ENCODE measurements at places on chromosomes 6 and 20.

DNA sequence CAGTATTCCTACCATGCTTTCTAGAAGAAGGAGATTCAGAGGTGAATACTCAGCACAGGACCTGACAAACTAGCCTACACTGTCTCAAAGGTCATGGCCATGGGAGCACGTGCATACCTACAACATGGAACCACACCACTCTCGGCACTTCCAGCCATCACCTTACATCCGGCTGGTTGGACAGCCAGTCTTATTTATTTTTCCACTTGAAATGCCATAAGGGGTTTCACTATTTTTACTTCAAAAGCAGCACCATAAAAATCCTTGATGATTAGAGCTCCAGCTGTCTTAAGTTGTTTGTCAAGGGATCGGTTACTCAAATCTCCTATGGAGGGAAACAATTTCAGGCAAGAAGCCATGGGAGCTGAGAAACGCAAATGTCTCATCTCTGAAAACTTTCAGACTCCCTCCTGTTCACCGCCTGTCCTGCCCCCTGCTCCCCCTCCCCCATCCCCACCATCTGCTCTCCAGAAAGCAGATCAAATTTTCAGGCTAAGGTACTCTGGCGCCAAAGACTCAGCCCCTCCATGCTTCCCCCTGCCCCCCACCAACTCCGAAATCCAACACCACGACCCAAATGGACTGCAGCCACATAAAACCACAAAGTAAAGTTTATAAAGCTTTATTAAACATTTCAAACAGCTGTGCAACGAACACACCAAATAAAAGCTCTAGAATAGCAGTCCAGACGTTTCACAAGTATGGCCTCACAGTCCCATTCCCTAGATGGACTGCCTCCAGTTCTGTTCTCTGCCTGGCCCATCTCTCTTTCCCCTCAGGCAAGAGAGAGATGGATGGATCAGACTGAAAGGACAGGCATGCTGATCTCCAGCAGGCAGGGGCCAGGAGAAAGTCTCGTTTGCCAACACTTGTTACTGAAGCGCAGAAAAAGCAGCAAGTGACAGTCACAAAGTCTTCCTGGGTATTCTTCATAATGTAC is 4.0 kb upstream of the NNAT start:
- DNase-seq: no peak

GRCh38 chr6:37489697-37490336 is 9.9 kb downstream of the CCDC167 start:
- DNase-seq: no peak

GRCh38 chr6:14742680-14743079 is 503.2 kb upstream of the JARID2 start:
- DNase-seq: no peak

DNA sequence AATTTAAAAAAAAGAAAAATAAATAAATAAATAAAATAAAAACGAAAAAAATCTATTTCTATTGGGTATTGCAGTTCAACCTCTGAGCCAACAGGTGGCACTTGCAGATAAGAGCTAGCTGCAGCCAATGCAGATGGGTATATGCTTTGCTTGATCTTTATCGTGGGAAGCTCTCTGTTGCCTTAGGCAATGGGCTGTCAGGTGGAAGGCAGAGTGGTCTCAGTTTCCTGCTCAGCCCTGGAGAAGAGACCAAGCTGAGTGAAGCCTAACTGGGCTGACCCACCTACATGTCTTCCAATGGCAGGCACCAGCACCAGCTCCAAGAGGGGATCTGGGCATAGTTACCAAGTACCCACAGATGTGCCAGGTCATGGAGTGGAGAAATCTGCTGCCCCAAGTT is 95.0 kb downstream of the AK9 start:
- no peak for DNase-seq

- DNase-seq: no peak
These were observed 13.1 kb upstream of the NT5DC1 start for GRCh38 chr6:116087437-116088027.

DNA sequence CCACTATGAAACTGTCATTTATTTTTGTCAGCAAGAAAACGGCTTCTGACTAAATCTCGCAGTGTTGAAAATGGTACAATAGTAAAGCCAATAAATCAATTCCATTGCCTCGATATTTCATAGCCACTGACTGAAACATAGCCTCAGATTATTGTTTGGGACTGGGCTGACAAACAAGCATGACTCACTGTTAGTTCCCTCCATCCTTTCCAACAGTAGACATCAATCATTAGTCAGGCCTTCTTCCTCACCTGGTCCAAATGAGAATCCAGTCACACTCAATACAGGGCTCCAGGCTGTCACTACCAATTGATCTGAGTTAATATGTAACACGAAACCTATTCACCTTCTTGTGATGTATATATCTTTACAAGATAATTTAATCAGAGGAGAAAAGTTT is 66.1 kb downstream of the ADGRB3 start:
- DNase-seq: no peak

DNA sequence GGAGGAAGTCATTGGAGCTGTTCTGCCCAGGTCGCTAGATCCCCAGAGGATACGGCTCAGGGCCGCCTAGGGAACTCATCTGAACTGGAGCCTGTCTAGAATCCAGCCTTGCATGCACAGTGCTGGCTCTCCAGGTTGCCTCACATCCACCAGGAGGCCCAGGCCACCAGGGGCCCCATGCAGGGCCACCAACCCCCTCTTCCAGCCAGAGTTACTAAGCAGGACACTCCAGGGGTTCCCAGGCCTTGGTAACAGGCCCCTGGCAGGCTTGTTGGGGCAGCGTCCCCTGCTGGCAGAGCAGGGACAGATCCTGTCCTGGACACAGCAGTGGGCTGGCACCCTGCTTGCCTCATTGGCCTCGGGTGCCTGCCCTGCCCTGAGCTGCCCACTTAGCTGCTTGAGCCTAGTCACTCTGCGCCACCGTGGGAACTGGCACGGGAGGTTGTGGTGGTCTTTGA is 35.3 kb downstream of the EFCAB8 start:
- DNase-seq: no peak

GRCh38 chr6:70059039-70059719 is 192.8 kb downstream of the COL19A1 start:
- no peak for DNase-seq

DNA sequence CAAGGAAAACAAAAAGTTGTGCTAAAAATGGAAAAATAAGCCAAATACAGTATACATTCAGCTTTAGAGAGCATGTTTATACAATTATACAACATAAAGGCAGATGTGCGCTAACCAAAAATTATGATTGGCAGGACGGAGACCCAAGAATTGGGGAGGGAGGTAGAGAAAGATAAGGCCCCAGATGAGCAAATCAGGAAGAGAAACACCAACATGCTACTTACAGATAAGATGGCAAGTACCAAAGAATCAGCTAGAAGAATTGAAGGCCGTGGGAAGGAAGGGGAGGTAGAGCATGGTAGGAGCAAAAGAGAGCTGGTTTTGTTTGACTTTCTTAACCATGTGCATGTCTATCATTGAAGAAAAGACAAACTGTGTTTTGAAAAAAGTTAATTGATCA is 45.4 kb downstream of the PRND start:
- no peak for DNase-seq

GRCh38 chr6:17505062-17505476 is 95.0 kb upstream of the FAM8A1 start:
- DNase-seq: no peak

DNA sequence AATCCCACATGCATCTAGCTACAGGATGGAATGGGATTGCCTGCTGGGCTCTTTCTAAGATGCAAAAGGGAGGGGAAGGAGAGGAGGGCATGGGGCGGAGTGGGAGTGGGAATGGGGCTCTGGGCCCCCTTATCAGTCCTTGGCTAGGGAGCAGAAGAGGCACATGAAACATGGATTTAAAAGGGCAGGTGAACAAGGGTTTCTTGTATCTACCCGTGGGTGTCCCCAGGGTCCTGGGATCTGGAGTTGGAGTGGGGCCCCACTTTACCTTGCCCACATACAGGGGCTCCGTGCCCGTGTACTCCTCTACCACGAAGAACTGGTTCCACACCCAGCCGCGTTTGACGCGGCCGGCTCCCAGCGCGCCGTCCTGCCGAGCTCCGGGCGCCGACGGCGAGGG is 57.5 kb downstream of the CDH22 start:
- DNase-seq: no peak

- DNase-seq: no peak
These were observed 67.2 kb downstream of the DTNBP1 start for GRCh38 chr6:15595461-15596173.

DNA sequence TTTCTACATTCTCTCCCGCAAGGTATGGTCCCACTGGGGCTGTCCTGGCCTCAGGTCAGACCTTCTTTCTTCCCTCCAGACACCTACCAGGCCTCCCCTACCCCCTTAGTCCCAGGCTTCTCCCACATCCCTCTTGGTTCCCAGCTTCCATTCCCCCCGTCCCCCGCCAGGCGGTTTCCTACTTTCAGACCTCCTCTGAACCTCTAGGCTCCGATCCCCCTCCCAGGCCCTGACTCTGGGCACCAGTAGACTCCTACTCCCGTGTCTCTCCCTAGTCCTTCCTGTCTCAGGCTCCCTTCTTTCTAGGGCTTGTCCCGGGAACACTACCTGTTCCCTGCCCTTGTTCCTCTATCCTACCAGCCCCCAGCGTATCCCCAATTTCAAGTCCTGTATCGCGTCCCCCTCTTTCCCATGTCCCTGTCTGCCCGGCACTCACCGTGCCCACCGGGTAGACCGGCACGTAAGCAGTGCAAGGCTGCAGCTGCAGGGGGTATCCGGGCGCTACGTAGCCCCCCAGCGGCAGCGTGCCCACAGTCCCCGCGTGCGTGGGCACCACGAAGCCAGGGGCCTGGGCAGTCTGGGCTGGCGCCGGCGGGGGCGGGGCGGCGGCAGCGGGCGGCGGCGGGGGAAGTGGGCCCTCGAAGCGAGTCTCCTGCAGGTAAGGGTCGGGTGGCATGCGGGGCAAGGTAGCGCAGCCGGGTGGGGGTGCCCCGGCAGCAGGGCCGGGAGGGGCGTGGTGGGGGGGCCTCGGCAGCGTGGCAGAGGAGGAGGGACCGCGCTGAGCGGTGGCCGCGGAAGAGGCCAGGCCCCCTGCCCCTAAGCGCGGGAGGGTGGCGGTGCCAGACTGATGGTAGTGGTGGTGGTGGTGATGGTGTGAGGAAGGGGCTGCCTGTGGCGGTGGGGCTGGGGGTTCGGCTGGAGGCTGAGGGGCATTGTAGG is 1.5 kb downstream of the PRRT1 start:
- no peak for DNase-seq

DNA sequence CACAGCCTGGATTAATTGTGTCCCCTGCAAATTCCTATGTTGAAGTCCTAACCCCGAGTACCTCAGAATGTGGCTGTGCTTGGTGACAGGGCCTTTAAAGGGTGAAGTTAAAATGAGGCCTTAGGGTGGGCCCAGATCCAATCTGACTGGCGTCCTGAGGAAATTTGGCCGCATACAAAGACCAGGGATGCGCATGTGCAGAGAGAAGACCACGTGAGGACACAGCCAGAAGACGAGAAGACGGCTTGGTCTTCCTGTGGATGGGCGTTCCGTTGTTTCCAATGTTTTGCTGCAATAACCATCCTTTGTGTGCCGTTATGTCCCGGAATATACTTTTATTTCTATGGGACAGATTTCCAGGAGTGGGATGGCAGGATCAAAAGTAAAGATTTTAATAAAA is 40.9 kb upstream of the SLC22A2 start:
- DNase-seq: no peak

DNA sequence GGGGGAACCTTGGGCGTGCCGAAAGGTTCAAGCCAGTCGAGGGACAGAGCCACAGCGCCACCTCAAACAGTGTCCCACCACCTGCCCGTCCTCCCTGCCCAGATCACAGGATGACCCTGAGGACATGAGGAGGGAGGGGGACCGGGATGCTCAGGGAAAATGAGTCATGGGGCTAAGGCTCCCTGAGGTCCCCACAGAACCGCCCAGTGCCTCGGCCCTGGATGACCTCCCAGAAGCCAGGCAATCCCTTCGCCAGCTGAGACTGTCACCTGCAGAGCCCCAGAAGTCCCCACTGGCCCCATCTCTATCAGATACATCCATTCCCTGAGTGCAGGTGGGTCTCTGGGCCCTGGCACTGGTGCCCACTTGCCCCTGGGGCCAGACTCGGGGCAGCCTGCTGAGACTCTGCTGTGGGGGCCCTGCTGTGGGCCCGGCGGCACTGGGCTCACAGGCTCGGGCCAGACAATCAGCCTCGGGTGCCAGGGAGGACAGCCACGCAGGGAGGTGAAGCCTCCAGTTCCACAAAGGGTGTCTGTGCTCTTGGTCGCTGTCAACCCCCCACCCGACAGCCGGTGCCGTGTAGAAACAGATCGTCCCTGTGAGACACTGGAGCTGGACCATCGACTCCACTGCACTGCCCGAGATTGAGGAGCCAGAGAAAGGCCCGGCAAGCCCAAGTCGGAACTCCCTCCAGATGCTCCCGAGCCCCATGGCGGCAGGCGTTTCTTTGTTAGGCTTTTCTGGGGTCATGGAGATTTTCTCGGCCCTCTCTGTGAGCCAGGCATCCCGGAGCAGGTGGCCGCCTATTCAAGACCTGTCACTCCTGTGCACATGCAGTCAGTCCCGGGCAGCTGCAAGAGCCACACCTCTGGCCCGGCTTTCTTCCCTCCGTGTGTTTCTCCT is 26.1 kb downstream of the PXDC1 start:
- DNase-seq: no peak

- no peak for DNase-seq
These were observed 31.9 kb downstream of the NSFL1C start for GRCh38 chr20:1434571-1435336.

DNA sequence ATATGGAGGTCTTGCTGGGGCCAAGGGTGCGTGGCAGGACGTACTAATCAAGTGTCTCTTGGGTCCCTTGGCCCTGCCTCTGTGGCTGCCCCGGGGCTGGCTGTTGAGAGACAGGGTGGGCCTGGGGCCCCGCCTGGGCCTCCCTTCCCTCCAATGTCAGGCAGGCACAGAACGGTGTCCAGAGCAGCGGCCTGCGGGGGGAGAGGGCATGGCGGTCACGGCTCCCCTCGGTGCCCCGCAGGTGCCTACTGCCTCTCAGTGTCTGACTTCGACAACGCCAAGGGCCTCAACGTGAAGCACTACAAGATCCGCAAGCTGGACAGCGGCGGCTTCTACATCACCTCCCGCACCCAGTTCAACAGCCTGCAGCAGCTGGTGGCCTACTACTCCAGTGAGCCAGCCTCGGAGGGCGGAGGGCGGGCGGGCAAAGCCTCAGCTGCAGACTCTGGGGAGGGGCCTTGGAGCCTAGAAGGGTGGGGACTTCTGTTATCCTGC is 50.0 kb downstream of the SRC start:
- DNase-seq: no peak

- no peak for DNase-seq
These were observed 30.9 kb downstream of the TOX2 start for GRCh38 chr20:43945391-43946205.
